Jurkat, Clone E6-1 (cell line): ENCODE measurements at places on chromosomes 13 and 19.

DNA sequence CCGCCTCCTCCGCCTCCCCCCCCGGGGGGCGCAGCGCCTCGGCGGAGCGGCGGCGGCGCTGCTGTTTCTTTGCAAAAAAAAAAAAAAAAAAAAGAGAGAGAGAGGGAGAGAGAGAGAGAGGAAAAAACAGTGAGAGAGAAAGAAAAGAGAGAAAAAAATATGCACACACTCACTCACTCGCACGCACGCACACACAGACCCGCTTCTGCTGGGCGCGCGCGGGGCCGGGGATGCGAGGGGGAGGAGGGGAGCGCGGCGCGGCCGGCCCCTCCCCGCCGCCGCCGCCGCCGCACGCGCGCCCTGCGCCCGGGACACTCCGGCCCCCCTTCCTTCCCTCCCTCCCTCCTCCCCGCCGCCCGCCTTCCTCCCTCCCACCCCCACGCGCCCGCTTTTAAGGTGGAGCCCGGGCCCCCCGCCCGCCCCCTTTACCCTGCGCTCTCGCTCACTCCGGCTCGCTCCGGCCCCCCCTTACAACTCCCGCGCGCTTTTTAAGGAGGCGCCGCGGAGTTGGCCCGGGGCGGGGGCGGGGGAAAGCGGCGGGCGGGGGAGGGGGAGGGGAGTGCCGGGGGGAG lies at the start of gene SAMD1:
Gene SAMD1, minus strand, starts transcription at position 243 of the 572 bp plus-strand sequence.
- peak; percentile 86 for DNase-seq

DNA sequence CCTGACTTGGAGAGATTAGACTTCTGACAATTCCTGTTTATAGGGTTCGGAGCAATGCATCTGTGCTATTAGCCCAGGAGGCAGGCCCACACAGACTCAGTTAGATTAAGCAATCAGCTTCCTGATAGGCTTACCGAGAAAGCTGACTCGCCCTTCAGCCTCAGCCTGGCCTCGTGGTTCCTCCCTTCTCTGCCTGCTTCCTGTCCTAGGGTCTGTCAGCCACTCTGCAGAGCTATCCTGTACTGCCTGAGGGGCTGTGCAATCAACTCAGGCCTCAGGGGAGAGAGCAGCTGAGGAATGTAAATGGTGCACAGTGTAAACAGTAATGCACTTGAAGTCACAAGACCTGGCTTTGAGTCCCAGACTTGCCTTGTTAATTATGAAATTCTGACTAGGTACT lies 30.7 kb downstream of the HTR2A start:
- DNase-seq = peak; percentile 6

GRCh38 chr13:99980824-99981734 lies 505 bp upstream of the ZIC2 start:
- peak; percentile 52 for DNase-seq

DNA sequence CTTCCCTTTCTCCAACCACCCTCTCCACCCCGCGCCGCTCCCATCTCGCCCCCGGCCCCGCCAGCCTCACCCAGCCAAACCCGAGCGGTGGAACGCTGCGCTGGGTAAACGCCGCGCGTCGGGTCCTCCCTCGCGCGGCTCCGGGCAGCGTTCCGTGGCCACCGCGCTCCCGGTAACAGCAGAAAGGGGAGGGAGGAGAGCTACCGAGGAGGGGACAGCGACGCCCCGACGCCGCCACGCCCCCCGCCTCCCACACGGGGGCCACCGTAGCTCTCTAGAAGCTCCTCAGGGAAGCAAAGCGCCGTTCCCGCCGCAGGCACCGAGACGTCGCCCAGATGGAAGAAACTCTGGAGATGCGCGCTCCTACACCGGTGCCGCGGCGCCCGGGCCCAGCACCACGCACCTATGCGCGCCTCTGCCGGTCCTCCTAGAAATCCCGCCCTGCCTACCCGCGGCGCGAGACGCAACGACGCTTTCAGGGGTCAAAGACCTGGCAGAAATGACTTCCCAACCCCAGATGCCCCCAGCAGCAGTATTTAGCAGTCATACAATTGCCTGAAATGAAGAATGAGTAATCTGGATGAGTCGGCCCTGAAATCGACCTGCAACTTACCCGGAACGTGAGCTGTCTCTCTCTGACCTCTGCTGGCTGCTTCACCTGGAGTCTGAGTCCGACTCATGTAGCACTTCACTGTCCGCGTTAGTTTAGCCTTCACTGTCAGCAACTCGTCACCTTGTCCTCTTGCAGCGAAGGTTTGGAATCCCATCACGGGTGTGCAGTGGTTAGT lies at the start of gene RUBCNL:
Gene RUBCNL, minus strand, starts transcription at position 189 of the 788 bp plus-strand sequence. CDS start 14,777 bp downstream, outside the sequence.
- no peak for DNase-seq

DNA sequence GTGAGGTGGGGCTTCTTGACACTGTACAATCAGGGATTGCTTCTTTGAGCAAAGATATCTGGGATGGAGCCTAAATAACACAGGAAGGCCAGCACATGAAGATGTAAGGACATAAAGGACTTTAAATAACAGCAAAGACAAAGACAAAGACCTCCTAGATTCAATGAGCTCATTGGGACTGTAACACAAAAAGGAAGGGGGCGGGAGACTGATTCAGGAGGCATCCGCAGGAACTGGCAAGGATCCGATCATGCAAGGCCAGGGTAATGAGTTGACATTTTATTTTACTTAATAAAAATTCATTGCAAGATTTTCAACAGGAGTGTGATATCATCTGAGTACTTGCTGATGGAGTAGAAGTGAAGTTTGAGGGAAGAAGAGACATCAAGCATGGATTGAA lies 121.5 kb downstream of the LHFPL6 start:
- no peak for DNase-seq

GRCh38 chr13:106243011-106243565 lies 292.4 kb downstream of the EFNB2 start:
- DNase-seq = no peak

GRCh38 chr13:38045278-38046048 lies 175.9 kb upstream of the TRPC4 start:
- DNase-seq = peak; percentile 35

DNA sequence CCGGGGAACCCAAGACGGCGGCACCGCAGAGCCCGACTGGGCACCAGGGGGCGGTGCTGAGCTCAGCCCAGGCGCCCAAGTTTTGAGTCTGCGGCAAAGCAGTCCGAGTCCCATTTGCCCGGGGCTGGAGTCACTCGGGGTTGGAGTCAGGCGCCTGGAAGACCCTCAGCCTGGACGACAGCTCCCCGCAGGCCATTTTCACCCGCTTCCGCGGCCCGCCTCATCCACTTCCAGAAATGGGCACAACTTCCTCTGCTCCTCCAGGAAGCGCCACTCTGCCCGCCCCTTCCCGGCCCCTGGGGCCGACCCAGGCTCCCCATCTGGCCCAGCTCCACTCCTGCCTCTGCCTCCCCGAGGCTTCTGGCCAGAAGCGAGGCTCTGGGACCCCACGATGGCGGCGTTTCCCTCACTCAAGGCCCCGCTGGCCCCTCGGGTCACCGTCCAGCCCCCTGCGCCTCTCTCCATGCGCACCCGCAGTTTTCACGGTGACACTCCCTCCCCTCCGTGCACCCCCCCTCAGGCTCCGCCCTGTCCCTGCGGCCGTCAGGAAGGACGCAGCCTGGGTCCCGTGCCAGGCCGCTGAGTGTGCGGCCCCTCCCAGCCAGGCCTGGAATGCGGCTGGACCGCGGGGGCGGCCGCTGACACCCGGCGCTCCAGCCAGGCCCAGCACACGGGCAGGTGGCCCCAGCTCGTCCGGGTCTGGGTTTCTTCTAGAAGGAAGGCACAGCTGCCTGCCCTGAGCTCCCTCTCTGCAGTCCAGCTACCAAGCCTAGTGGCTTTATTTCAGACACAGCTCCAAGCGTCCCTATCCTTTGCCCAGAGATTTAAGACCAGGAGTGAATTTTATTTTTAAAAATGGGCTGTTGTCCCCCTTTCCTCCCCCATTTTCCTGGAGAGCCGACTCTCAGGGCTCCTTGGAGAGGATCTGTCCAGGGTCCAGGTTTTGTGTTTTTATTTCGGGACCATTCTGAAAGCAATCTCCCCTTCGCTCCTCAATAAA lies 4.7 kb downstream of the SERTAD1 start:
- DNase-seq = no peak

DNA sequence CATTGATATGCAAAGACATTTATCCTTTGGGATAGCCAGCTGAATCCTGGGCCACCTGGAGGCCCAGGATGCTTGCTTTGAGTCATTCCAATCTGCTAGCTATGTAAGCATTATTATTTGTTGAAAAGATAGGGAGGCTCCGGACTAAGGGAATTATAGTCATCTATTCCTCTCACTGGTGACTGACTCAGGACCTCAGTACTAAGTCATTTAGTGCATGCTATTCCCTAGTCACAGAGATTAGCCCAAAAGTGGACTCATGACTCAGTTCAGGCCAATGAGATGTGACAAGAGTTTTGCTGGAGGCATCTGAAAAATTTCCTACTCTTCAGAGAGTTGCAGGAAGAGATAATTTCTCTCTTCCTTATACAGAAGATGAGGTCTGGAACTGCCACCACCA lies 67.9 kb upstream of the ITM2B start:
- no peak for DNase-seq

DNA sequence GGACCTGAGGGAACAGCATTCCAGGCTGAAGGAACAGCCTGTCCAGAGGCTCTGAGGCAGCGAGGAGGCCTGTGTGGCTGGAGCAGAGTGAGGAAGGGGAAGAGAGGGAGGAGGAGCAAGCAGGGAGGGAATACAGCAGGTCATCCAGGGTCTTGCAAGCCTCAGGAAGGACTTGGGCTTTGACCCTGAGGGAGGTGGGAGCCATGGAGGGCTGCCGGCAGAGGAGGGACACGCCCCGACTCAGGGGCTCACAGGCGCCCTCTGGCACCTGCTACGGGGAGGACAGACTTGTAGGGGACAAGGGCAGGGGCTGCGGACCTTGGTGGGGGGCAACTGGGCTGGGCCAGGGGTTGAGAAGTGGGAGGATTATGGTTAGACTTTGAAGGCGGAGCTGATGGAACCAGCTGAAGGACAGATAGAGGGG lies 4.7 kb downstream of the TINCR start:
- no peak for DNase-seq
